Activated T-helper 1 cell treated with Interleukin-2 at 50 U/mL for 16 hours (primary cell): ENCODE measurements at places on chromosomes 5 and 9.

DNA sequence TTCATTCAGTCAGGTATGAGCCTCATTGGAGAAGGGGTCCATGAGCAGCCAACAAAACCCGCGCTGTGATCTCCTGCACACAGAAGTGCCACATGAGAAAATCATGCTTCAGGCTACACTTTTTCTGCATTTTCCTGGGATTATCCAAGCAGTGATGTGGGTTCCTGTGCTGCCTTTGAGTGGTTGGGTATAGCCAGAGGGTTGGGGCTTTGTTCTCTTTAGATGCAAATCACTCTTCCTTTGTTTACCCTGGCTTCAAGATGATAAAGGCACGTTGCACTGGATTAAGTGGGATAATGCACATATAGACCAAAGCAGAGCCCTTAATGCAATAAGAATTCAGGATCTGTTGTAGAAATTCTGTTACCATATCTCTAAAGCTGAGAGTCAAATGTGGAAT lies 18.7 kb downstream of the ECM2 start:
- DNase-seq = no peak

GRCh38 chr5:61440596-61440995 lies 108.5 kb downstream of the ZSWIM6 start:
- no peak for DNase-seq

DNA sequence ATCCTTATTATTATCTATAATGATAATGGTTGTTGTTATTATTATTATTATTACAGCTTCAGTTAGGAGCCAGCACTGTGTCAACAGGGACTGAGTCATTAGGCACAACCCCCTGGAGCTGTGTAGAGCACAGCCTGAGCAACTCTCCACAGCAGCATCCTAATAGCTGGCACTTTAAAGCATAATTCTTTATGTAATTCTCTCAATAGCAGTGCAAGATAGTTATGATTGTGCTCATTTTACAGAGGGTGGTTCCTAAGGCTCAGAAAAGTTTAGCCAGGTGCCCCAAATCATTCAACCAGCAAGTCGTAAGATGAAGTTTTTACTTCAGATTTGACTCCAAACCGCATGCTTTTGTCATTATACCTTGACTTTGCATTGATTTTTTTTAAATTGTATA lies 390.3 kb downstream of the ANXA1 start:
- DNase-seq = no peak

DNA sequence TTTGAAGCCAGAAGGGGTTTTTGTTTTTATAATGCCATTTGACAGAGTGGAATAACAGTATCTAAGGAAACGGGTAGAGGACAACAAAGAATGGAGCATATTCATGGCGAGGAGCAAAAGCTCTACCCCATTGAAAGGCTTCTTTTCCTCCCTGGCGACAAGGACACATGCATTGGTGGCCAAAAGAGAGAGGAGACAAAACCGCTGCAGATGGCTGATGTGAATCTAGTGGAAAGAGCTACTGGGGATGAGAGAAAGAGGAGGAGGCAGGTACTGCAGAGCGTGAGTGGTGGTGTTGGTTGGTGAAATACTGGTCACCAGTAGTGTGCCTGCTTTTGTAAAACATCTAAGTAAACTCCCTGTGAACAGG lies 491 bp downstream of the APC start:
- no peak for DNase-seq

- DNase-seq = no peak
Measured at GRCh38 chr5:125056671-125057485, 310.4 kb upstream of the ZNF608 start.

- no peak for DNase-seq
Measured at GRCh38 chr9:116156621-116157314, 3.2 kb downstream of the PAPPA start.

- DNase-seq = no peak
Measured at GRCh38 chr9:9557804-9558334, 1054.9 kb downstream of the PTPRD start.

- no peak for DNase-seq
Measured at GRCh38 chr9:121598167-121598964, 53.1 kb upstream of the DAB2IP start.

GRCh38 chr5:5932824-5933223 lies 445.5 kb downstream of the MED10 start:
- no peak for DNase-seq

- no peak for DNase-seq
Measured at GRCh38 chr5:169467041-169467771, 116.4 kb upstream of the SPDL1 start.

GRCh38 chr5:108201721-108202120 lies 180.2 kb downstream of the FBXL17 start:
- DNase-seq = no peak

DNA sequence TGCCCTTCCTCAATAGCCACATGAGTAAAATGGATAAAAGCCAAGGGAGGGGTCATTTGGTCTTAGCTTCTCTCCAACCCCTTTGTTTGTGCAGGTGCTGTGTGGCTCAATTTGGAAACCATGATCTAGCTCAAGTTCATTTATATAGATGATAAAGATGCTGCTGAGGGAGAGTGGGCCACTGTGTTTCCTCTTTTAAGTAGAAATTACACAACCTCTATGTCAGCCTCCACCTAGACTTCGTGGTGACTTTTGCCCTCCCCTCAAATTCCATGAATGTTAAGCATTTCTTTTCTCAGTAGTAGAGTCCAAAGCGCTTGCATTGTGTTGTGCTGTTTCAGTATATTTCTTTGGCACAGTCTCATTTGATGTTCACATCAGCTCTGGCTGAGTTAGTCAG lies 241.4 kb downstream of the ARHGAP26 start:
- no peak for DNase-seq

GRCh38 chr5:143142596-143143435 lies 260.7 kb downstream of the NR3C1 start:
- DNase-seq = no peak

GRCh38 chr5:150184990-150185912 lies 4.6 kb upstream of the SLC6A7 start:
- no peak for DNase-seq

DNA sequence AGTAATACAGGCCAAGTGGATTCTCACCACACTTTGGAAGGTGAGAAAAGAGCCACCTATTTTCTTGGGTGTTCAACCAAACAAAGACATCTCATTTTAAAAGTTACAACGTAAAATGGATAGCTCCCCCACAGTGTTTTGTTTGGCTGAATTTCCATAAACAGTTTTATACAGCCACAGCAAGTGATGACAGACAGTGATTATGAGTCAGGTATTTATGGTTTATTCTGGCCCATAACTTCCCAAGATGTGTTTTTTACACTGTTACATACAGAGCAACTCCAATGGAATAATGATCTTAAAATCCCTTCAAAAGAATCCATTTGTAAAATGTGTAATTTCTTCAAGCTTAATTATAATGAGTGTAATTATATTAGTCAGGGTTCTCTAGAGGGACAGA lies 421.3 kb downstream of the TLE1 start:
- DNase-seq = no peak

DNA sequence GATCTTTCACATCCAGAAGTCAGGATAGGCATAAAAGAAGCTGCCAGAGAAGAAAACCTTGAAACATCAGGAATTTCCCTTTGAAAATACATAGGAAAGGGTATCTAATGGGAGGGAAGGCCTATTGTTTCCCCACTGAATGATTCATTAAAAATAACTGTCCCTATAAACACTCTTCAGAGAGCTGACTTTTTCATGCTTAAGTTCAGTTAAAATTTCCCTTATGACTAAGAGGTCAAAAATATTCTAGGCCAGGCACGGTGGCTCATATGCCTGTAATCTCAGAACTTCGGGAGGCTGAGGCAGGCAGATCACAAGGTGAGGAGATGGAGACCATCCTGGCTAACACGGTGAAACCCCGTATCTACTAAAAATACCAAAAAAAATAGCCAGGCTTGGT lies 499.5 kb downstream of the ENC1 start:
- DNase-seq = no peak

DNA sequence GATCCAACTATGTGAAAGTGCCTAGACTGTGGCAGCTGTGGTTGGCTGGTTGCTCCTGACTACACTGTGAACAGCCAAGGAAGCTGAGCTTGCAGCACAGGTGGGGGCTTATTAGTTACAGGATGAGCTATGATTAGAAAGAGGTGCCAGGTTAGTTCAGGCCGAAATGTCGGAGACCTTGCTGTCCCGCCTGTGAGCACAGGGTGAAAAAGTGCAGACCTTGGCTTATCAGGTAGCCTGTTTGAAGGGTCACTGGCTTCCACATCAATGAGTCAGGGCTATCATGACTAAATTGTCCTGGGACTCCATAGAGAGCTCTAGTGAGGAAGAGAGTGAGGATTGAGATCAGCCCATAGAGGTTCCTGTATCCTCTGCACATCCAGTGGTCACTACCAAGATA lies 114.3 kb upstream of the PLPPR1 start:
- DNase-seq = no peak

GRCh38 chr5:148957591-148958202 lies 105.2 kb downstream of the SH3TC2 start:
- no peak for DNase-seq

- no peak for DNase-seq
Measured at GRCh38 chr9:7123743-7124142, 366.0 kb downstream of the KDM4C start.

DNA sequence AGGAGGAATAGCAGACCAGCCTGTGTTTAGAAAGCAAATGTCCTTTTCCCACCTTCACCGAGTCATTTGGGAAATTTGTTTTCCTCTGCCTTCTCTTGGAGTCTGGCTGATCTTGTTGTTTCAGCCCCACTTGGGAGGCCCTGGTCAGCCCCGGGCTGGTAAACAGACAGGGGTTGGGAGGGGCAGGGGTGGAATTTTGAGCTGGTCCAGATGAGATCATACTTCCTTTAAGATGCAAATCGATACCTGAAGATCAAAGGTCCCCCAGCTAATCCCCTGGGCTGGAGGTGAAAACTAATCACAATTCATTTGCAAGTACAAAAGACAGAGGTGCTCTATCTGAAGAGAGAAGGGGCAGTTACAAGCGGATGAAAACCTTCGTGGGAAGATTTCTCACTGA lies 118.4 kb downstream of the PAPPA start:
- DNase-seq = no peak

GRCh38 chr5:155211764-155212163 lies 198.2 kb downstream of the KIF4B start:
- DNase-seq = no peak

DNA sequence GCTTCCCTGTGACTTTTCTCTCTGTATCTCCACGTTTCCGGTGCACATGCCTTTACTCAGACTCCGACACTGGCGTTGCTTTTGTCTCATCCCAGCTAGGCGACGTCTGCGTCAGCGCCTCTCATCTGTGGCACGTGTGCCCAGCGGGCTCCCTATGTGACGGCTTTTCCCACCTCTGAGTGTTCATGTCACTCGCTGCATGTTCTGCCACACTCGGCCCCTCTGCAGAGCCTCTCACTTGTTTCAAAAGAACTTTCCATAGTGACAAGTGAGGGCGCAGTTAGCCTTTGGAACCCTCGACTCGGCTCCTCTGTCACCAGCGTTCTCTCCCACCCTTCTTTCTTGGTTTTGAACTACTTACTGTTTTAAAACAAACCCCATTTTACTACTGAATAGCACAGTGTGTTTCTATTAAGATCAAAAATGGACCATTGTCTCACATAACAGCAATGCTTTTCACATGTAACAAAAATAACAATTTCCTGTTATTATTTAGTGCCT lies 113.4 kb upstream of the CACNA1B start:
- no peak for DNase-seq

DNA sequence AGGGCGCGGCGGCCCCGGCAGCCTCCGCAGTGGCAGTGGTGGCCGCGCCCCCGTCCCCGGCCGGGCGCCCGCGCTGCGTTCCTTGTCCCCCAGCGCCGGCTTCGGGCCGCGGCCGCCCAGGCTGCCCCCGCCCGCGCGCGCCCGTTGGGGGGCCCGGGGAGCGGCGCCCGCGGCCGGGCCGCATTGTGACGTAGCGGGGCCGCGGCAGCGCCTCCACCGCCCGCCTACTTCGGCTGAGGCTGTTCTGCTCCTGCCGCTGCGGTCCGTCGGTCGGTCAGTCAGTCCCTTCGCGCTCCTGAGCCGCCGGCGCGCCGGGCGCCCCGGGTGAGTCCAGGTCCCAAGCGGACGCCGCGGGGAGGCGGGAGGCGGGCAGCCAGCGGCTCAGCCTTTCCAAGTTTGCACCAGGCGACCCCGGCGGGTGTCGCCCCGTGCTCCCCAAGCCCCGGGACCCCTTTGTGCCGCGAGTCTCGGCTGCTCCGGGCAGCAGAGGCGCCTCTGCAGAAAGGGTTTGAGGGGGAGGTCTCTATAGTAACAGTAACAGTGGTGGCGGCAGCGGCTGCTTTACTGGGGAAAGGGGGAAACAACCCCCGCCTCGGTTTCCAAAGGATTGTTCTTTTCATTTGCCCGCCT lies at the start of gene SNCAIP:
Gene SNCAIP, plus strand, starts transcription at position 277 of the 630 bp plus-strand sequence. CDS start 78,898 bp downstream, outside the sequence.
- DNase-seq = no peak

DNA sequence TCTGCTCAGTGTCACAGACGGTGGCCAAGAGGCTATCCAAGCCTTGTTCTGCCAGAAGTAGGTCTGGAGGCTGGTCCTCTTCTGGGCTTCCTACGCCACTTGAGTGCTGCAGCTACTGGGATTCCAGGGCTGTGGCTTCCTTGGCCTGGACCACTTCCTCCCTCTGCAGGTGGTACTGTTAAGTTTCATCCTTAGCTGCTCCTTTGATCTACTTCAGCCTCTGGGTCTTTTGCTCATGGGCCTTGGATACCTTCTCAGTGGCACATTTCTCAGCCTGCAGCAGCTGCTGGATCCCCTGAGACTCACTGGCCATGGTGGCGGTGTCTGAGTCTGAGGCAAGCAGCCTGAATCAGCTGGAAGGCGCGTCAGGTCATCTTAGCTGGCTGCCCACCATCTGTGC lies 10.3 kb downstream of the CNOT8 start:
- DNase-seq = no peak

DNA sequence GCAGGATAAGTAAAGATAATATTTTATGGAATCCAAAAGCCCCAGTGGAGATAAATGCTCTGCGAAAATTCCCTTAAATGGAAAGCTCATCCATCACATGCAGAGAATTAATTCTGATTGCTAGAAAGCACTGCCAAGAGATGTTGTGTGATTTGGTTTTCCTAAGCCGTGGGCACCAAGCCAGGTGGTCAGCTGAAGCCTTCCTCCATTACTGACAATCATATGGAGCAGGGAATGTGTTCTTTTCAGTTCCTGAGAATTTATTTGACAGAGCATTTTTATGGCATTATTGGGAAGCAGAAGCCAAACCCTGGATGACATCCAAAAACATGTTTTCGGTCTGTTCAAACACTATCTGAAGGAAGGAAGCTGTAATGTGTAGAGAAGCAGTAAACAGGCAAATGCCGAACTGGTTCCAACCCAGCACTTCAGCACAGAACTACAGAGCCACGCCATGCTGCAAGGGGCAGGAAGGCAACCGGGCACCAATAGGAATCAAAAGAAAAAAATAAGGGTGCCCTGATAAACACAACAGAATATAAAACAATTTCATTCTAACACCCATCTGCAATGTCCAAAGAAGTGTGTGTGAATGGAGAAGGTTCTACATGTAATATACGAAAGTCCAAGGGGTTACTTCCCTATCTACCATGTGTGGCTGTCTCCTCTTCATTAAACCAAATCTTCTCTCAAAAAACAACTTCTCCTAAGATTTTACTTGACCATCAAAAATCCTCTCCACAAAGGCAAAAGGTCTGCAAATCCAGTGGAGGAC lies 12.3 kb downstream of the ARSB start:
- DNase-seq = no peak

- DNase-seq = no peak
Measured at GRCh38 chr9:109307380-109308240, 13.2 kb downstream of the EPB41L4B start.
